ENCODE measurements at places on chromosomes 5 and 9.

DNA sequence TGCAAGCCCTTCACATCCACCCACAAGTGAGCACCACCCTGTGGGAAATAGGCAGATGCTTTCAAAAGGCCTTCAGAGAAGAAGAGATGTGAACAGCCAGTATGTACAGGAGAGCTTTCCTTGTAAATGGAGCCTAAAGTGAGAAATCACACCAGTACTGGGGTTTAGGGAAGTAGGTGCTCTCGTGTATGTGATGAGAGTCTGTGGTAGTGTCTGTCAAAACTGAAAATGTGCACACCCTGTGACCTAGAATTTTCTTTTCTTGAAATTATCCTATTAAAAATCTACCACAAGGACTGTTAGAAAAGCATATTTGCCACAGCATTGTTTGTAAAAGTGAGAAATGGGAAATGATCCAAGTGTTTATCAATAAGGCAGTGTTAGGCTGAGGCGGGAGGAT is 16.6 kb downstream of the OTULINL start:
- no peak for DNase-seq

GRCh38 chr9:130531670-130532069 is 47.7 kb upstream of the FUBP3 start:
- DNase-seq: no peak

DNA sequence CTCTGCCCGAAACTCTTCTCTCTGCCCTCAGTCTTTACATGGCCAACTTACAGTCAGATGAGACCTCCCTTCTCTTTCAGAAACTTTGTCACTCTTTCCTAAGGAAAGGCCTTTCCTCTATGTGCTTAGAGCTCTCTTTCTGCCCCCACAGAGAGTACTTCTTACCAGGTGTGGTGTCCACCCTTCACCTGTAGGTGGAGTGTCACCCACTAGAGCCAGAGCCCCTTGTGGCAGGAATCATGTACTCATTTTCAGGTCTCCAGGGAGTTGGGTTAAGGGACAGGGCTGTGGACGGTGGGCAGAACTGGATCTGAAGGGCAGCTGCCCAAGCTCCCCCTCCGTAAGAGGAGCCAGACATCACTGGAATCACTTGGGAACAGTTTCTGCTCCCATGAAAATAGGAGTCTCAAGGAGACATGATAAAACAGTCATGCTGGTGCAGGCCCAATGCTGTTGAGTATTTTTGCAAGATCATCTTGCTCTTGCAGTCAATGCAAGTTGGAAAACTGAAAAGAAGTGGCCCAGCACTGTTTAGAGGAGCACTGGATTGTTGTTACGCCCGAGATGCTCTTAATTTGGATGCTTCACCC is 436.7 kb downstream of the ZSWIM6 start:
- no peak for DNase-seq

DNA sequence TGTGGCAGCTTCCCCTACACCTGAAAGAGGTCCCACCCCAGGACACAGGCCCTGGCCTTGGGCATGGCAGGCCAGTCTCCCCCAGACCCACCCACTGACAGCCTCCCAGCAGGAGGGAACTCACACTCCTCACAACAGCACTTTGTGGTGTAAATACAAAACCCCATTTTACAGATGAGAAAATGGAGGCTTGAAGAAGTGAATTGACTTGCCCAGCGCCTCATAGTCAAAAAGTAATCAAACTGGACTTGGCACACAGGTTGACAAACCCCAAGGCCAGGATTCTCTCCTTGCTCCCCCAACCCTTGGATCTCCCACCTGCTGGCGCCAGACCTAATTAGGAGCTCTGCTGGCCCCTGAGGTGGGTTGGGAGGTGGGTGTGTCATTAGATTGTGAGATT is 29.2 kb upstream of the NEK6 start:
- DNase-seq: no peak

DNA sequence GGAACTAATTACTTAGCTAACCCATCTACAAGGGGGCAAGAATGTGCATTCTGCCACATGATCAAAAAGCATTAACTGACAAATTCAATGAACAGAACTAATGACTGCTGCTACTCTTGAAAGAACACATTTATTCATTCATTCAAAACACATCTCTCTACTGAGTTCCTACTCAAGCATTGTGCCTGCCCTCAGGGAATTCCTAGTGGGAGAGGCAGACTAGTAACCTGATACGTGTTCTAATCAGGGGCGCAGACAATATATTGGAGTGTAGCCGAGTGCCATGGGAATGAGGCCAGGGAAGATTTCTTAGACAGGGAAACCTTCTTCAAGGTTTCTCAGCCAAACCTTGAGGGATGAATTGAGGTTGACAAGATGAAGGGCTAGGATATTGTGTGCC is 56.7 kb upstream of the PAPPA start:
- DNase-seq: no peak
